ENCODE measurements at places on chromosomes 13 and 19.

DNA sequence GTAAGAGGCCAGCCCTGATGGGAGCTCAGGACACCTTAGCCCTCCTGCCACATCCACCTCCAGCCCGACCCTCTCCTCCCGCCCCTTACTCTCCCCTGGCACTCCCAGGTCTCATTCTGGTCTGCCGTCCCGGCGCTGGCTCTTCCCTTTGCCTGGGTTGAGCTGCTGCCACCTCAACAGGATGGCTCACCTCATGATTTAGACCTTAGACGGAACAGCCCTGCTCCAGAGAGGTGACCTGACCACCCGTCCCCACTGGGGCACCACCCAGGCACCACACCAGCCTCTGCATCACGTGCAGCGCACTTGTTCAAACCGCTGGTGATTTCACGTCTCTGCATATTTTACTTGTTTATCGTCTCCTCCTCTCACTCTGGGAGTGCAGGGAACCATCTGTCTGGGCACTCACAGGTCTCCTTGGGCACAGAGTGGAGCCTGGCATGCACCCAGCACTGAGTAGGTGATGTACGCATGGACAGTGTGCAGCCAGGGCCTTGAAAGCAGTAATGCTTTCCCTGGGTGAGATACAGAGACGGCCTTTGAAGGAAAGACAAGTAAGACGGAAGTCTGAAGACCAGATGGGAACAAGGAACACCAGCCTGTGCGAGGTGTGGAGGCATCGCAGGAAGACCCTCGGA, 183.1 kb downstream of the KATNAL1 start:
- no peak for DNase-seq

- DNase-seq, result no peak
These were observed 58.1 kb upstream of the UBL3 start for GRCh38 chr13:29908416-29909080.

DNA sequence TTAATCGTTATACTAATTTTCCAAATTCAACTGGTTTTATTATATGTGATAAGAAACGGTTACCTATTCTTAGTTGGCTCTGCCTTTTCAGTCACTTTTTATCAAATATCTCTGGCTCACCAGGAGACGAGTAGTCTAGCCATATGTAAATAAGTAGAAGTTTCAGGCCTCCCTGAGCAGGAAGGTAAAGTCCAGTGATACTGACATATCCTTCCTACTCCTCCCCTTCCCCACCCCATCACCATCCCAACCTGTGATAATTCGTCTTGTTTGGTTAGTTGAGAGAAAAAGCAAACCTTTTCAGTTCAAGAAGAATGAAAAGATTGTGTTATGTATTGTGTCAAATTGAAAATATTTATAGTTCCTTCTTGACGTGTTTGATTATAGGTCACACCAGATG, 53.9 kb downstream of the TM9SF2 start:
- no peak for DNase-seq

DNA sequence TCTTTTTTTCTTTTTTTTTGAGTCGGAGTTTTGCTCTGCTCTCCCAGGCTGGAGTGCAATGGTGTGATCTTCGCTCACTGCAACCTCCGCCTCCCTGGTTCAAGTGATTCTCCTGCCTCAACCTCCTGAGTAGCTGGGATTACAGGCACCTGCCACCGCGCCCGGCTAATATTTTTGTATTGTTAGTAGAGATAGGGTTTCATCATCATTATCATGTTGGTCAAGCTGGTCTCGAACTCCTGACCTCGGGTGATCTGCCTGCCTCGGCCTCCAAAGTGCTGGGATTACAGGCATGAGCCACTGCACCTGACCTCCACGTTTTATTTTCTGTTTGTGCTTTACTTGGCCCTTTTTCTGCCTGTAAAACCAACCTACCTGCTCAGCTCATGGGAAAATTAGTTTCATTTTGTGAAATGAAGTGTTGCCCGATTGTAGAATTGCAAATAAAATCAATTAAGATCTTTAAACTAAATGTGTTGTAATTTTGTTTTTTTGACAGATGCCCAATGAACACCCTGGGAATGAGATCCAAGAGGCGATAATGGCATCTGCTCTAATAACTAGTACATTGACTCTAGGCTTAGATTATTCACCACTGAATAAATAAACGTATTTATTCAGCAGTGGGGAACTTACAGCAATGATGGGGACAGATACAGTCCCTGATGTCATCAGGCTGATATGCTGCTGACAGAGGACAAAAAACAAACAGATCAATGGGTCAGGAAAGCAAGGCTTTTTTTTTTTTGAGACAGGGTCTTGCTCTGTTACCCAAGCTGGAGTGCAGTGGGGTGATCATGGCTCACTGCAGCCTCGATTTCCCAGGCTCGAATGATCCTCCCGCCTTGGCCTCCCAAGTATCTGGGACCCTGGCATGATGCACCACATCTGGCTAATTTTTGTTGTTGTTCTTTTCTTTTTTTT, 2.2 kb upstream of the RAB11B start:
- no peak for DNase-seq

DNA sequence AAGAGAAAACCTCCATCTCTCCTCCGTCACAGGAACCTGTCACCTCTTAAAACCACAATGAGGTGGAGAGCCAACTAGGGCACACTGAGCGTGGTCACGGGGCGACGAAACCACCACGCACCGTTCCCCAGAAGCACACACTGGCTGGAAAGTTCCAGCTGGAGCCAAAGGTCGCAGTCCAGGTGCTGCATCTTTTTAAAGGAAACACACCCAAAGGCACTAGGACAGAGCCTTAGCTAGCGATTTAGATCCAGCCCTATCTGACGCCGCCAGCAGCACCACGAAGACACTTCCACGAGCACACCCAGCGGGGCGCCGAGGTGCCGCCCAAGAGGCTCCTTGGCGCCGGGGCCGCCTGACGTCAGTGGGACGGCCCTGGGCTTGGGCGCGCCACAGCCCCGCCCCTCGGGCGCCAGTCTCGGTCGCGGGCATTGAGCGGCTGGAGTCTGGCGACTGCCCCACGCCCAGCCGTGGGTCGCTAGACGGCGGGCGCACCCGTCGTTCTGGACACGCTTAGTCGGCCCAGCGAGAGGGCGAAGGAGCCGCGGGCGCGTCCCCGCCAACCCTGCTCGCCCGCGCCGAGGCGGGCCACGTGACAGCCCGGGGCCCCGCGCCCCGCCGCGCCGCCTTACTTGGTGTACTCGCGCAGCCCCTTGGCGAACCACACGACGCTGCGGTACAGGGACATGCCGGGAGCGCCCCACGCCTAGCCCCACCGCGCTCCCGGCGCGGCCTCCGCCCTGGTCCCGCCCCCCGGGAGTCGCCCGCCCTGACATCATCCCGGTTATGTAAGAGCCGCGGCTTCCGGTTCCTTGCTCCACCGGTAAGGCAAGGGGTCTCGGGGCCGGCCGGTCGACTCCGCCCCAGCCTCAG, at the start of gene DHRS12:
TSS of gene DHRS12 (minus strand) at position 742 of the 873 bp plus-strand sequence. CDS start 4,504 bp downstream, outside the sequence.
- peak; percentile 87 for DNase-seq

- DNase-seq, result peak; percentile 26
These were observed at the start of gene GRIK5 for GRCh38 chr19:42069619-42070351. TSS of gene GRIK5 (minus strand) at chr19:42070206. CDS start at chr19:42065770, 4,436 bp downstream.

DNA sequence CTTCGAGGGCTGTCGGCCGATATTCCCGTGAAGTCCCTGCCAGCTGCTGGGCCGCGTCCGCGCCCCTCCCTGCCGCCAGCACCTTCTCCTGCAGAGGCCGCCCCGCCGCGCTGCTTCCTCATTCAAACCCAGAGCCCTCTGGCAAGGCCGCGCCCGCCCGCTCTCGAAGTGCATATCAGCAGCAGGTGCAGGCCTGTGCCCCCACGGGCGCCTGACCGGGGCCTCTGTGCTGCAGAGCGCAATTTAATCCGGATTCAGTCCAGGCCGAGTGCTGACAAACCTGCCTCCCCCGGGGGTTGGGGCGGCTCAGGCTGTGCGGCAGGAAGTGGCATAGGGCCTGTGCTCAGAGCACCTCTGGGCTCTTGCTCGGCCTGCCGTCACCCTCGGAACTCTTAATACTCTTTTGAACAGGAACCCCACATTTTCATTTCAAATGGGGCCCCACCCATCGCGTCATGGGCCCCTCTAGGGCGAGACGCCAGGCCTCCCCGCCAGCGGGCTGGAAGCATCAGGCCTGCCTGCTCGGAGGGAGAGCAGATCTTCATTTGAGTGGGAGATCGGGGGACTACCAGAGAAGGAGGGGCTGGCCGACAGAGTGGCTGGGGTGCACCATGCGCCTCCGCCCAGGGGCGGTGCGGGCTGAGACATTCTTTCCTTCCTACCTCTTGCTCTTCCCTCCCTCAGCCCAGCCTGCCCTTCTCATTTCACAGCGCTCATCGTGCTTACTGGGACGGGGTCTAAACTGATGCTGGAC, 125.7 kb downstream of the TNFRSF19 start:
- DNase-seq, result no peak

- peak; percentile 55 for DNase-seq
These were observed 690 bp upstream of the ARRDC2 start for GRCh38 chr19:18007044-18007916.

DNA sequence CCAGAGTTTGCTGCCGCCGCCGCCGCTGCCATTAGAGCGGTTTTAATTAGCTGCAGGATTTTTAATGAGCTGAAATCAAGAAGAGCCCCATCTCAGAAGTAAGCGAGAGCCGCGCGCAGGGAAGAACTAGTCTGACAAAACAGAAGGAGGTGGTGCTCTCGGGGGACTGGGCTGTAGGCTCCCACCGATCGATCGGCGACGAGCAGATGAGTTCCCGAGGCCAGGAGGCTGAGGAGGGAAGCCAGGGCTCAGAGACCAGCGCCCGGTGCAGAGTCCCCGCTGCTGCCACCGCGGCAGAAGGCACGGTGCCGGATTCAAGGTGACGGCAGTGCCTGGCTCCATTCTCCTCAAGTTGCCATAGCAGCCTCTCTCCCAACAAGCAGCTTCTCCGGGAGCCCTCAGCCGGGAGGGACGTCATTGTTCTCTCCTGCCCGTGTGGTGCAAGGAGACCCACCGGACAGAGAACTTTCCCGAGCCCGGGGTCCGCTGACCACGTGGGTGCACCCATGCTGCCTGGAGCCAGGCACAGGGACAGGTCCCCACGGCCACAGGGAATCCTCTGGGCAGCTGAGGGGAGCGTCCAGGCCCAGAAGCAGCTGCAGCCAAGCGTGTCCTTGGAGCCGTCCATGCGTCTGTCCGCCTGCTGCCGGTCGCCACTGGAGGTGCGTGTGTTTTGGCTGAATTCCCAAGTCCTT, 62.9 kb downstream of the CHST8 start:
- DNase-seq, result no peak

GRCh38 chr19:22472180-22472637, 50.1 kb upstream of the ZNF98 start:
- no peak for DNase-seq

DNA sequence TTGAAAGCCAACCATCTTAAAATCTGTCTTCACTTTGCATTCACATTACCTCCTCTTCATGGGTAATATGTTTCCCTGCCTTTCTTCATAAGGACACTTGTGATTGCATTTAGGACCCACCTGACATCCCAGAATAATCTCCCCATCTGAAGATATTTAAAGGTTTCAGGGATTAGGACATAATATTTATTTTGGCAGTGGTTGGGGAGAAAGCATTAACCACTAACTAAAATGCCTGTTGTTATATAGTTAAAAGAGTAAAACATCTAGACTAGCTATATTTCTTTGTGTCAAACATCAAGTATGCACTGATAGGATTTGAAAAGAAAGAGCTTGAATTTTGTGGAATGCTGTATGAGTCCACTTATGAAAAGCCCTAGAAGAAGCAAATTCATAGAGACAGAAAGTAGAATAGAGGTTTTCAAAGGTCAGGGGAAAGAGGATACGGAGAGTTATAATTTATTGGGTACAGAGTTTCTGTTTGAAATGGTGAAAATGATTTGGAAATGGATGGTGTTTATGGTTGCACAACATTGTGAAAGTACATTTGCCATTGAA, 457.7 kb upstream of the SPRY2 start:
- no peak for DNase-seq

GRCh38 chr13:47929156-47929555, 71.9 kb downstream of the SUCLA2 start:
- no peak for DNase-seq

DNA sequence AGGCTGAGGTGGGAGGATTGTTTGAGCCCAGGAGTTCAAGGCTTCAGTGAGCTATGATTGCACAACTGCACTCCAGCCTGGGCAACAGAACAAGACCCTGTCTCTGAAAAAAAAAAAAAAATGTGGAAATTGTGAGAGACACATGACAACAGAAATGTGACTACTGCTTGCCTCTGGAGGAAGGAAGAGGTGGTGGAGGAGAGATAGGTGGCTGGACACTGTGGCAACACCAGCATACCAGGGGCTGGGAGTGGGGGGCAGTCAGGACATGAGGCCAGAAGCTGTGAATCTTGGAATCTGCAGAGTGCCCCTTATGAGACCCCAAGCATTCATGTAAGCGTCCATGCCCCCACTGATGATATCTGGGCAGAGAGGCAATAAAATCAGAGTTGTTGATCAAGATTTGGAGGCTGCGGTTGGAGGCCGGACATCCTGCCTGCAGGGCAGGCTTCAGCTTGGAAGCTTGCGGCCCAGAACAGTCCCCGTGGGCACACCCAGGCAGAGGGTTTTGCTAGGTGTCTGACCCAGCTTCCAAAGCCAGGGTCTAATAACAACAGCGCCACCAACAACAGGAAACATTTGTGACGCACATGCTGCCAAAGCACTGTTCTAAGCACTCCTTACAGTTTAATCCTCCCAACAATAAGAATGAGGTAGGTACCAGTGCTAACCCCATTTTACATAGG, 16.9 kb downstream of the FAM187B start:
- DNase-seq, result no peak

DNA sequence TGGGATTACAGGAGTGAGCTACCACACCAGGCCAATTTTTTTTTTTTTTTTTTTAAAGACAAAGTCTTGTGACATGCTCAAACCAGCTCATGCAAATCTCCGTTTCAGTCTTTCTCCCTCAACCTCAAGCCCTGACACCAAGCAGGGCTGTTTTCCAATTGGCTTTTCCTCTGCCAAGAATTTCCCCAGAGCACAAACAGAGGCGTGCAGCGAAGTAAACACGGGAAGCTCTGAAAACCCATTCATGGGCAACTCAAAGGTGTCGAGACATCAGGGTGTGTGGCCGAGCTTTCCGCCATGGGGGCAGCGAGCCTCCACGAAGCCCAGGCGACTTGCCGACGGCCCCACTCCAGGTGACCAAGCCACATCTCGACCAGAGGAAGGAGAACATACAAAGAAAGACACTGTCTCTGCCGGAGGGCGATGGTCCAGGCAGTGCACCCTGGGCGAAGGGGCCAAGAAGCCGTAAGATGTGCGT, 70.0 kb downstream of the INSR start:
- no peak for DNase-seq
